SK-N-DZ (cell line): ENCODE measurements at places on chromosomes 16 and 17.

GRCh38 chr17:16962804-16963203, 9.1 kb downstream of the TNFRSF13B start:
- DNase-seq, result no peak

DNA sequence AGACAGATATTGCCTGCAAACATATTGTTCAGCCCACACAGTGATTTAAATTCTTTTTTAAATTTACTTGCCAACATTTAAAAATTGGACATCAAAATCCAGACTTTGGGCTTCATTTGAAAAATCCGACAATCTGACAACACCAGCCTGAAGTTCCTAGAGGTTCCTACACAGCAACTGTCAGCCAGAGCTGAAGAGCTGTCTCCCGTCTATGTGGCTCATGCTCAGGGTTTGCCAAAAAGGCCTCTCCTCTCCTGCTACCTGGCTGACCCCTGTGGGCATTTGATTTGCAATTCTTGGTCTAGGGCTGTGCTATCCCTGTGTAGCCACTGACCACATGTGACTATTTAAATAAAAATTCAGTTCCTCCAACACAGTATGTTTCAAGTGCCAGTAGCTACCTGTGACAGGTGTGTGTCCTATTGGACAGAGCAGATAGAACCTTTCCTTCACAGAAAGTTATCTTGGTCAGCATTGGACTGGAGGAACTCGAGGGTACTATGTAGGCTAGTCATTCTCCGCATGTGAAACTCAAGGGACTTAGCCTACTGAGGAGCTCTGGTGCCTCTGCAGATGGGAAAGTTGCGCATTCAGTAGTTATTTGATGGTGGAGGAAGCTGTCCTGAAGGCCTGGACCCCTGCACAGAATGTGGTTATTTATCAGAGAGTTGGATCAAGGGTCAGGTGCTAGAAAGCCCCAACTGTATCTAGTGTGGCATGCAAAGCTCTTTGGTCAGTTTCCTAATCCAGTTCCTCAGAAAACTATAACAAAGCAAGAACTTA, 2.7 kb downstream of the LYRM1 start:
- no peak for DNase-seq

DNA sequence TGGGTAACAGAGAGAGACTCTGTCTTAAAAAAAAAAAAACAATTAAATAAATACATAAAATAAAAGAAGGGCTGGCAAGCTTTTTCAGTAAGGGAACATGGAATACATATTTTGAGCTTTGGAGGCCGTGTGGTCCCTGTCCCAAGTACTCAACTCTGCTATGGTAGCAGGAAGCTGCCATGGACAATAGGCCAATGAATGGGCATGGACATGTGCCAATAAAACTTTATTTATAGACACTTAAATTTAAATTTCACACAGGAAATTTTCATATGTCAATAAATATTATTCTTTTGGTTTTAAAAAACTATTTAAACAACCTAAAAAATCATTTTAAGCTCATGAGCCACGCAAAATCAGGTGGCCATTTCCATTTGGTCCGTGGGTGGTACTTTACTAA, 3.8 kb downstream of the OTOA start:
- no peak for DNase-seq

- DNase-seq, result peak; percentile 49
Measured at GRCh38 chr17:50111673-50112655, 16.8 kb downstream of the PDK2 start.

DNA sequence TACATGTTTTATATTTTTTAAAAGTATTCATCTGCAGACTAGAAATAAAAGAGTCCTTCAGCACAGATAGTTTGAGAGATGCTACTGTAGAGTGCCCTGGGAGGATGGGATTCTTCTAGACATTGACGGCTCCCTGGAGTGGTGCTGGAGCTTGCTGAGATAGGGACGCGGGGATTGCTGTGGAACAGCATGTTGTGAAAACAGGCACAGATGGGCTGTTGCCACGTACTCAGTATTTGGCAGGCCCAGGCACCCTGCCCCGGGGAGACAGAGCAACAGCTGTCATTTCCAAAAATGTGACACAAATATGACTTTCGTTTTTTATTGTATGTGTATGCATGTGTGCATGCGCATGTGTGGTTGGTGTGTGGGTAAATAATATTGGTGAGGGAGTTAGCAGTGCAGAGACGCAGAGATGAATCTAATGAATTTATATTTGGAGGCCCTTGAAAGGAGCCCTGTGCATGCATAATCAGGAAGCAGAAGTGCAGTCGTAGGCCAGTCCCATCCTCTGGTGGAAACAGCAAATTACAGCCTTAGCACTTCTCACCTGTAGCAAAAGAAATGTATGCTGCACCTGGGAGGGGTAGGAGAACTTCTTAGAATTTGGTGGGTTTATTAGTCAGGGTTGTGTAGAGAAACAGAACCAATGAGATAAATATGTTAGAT, 6.2 kb upstream of the ABCA8 start:
- no peak for DNase-seq

- no peak for DNase-seq
Measured at GRCh38 chr17:22692066-22692805, 999.9 kb downstream of the KCNJ18 start.

DNA sequence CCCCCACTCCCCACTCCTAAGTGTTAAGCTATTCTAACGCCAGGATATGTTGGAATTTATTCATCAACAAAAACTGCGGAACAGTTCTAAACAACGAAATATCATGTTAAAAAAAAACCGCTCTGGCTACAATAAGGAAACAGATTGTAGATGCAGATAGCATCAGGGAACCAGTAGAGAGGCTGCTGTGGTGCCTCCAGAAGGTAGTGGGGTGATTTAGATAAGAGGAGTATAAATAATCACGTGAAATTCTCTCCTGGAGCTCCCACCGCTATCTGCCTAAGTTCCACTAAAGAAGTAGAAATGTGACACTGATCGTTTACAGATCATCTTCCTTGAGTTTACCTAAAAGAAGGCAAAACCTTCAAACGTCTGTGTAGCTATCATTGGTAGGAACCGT, 8.0 kb downstream of the AHSP start:
- no peak for DNase-seq

GRCh38 chr17:14494161-14494560, 193.3 kb downstream of the HS3ST3B1 start:
- DNase-seq, result no peak

- no peak for DNase-seq
Measured at GRCh38 chr16:15952265-15952711, 2.9 kb downstream of the ABCC1 start.

GRCh38 chr16:68943961-68944360, 100.6 kb downstream of the TANGO6 start:
- no peak for DNase-seq

- DNase-seq, result no peak
Measured at GRCh38 chr16:4659363-4660353, 33.7 kb upstream of the NUDT16L1 start.

DNA sequence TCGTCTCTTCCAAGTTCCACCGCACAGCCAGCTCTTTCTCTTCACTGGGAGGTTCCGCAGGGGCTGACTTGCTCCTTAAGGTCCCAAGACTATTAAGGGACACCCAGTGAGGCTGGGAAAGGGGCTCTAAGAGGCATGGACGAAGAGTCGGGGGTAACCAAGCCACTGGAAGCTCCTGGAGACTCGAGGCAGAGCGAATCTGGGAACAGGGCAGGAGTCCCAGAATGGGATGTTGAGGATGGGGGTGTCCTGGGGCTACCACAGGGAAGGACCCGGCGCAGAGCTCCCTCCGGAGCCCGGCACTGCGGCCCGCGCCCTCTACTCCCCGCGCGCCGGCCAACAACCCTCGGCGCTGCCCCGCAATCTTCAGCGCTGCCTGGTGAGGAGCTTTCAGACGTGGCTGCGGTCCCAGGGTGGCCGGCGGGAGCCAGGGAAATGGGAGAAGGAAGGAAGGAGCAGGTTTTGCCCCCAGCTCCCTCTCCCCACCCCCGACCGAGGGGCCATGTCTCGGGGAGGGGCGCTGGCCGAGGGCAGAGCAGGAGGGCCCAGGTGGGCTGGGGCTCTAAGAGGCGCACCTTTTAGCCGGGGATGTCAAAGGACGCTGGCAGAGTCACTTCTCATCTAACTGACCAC, 581 bp downstream of the CHST5 start:
- DNase-seq, result no peak

- DNase-seq, result no peak
Measured at GRCh38 chr16:83723244-83723643, 84.5 kb upstream of the HSBP1 start.

DNA sequence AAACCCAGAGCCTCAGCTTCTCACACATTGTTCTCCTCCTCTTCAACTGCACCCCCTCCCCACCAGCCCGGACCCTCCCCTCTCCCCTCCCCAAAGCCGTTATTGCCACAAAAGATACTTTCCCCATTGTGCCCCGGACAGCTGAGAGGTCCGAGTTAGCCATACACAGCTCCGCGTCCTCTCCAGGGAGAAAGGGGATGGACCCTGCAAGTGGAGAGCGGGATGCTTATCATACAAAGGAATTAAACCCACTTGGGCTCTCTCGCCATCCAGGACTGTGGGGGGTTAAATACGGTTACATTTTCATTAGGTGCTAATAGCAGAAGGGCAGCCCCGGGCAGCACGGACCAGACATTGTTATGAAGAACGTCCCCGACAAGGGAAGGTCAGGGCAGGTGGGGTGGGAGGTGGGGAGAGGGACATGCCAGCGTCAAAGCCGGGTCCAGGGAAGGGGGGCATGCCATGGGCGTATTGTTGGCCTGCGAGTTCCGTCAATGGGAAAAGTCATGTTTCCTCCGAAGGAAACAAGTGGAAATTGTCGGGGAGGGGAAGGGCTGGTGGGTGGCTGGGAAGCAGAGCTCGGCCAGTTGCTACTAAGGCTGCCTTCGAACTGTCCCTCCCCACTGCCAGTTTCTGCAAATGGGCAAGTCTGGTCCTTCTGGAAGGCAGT, 99.1 kb downstream of the SOX9 start:
- DNase-seq, result no peak

DNA sequence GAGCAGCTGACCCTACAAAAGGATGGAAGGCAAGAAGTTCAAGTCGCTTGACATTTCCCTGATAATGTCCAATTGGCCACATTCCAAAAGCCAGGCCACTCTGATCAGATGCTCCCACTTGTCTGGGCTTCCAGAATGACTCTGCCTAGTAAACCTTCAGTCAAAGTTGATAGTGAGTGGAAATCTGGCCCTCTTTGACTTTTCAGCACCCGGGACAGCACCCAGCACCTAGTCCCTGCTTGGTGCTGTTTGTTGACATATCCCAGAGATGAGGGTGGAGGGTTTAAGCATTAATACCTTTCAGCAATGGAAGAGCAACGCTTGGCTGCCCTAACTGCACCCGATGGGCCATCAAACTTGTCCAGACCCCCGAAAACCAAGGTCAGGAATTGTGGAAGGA, 131.3 kb downstream of the AIPL1 start:
- DNase-seq, result no peak

DNA sequence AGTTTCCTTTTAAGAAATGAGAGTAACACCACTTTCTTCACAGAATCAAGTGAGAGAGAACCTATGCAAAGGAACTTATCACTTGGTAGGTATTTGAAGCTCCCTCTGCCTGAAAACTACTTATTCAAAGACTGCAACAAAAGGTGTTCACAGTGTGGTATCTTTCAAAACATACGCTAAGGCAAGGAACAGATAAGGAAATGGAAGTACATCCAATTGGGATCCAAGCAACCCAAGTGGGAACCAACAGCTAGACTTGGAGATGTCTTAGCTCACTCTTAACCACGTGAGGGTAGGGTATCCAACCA, 431 bp upstream of the PPM1E start:
- no peak for DNase-seq

DNA sequence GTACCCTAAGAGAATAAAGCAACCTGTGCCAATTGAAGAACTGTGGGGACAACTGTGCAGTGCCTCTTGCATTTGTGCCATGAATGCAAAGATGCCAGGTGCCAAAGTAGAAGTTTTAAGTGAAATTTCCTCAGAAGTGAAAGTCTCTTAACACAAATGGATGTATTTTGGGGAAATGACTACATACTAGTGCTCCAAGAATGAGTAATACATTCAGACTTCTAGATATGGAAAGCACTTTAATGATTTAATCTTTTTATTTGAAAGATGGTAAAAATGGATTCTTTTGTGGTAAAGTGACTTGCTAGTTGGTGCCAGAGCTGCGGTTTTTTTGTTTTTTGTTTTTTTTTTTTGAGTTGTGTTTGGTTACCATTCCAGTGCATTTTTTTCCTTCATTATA, 15.0 kb downstream of the UTP18 start:
- DNase-seq, result no peak

DNA sequence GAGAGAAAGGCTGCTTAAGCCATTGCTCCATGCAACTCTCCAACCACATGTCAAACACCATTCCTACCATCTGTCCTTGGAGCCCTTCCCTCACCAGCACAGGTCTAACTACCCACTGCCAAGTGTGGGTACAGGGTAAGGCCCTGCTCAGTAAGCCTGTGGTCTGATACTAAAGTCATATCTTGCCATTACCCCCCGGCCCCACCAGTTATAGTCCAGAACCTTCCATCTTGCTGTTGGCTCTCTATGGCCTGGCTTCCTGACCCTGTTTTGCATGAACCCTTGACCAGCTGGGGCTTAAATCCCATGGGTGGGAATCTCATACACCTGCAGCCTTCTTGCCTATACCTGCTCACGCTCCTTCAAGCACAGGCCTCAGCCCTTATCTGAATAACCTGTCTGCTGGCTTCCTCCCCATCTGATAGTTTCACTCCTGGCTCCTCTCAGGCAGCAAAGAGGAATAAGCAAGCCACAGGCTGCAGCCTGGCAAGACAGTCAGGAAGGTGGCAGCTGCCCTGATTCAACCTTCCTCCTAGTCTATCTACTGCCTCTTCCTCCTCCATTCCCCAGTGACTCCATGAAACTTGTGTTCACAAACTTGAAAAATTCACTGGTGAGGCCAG, 64.1 kb downstream of the ZFHX3 start:
- no peak for DNase-seq

- DNase-seq, result no peak
Measured at GRCh38 chr17:42797067-42798007, 1.2 kb downstream of the COA3 start.

DNA sequence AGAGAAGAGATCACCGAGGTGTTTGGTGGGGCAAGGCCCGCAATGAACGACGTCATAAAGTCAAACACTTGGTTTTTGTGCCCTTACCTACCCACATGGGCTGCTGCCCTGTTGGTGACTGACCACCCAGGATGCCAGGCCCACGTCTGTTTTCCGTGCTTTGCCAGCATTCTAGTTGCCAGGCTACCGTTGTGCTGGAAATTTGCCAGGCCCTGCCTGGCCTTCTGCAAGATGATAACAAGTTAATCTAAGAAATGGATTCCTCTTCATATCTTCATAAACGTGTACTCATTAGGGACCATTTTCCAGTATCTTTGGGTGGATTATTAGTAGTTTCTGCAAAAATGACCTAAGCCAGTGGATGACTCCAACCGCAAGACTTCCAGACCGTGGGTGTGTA, 35.4 kb downstream of the SLC6A4 start:
- no peak for DNase-seq

GRCh38 chr17:80426671-80427326, 11.8 kb downstream of the ENDOV start:
- peak; percentile 79 for DNase-seq
